ENCODE measurements at places on chromosomes 1 and 21. TPM values are rescaled to one million over a fixed set of nuclear protein-coding genes. Genes with fewer than 3 reads are reported as not detected.

PAQR6 gene
- 3.7 TPM for total RNA-seq

DSCAM gene
- total RNA-seq: not detected

UBE2J2 gene
- total RNA-seq: 56.4 TPM

NUDT4B gene
- not detected for total RNA-seq

NEXN gene
- 1.1 TPM for total RNA-seq

MX2 gene
- total RNA-seq: 119 TPM

PIGR gene
- total RNA-seq: not detected

CDA gene
- not detected for total RNA-seq

TNFSF18 gene
- not detected for total RNA-seq

CLDN14 gene
- total RNA-seq: not detected

RIPK4 gene
- 0.52 TPM for total RNA-seq

KCNA3 gene
- total RNA-seq: 120 TPM

SLAMF1 gene
- total RNA-seq: 70.3 TPM

SPRR1B gene
- total RNA-seq: not detected

KCNQ4 gene
- 0.44 TPM for total RNA-seq

PRELP gene
- total RNA-seq: not detected

C1orf50 gene
- 14.3 TPM for total RNA-seq

TNFSF4 gene
- 2.9 TPM for total RNA-seq

Data from CD4-positive, CD25-positive, alpha-beta regulatory T cell (primary cell).